Pulmonary artery endothelial cell (primary cell): ENCODE measurements at places on chromosomes 1 and 21. TPM values are rescaled to one million over a fixed set of nuclear protein-coding genes. Genes with fewer than 3 reads are reported as not detected.

CLEC20A gene
- not detected in 2 replicates for total RNA-seq

GRCh38 chr1:28259934-28260802 lies 850 bp downstream of the SESN2 start:
- DNase-seq: peak; percentile 57

DNA sequence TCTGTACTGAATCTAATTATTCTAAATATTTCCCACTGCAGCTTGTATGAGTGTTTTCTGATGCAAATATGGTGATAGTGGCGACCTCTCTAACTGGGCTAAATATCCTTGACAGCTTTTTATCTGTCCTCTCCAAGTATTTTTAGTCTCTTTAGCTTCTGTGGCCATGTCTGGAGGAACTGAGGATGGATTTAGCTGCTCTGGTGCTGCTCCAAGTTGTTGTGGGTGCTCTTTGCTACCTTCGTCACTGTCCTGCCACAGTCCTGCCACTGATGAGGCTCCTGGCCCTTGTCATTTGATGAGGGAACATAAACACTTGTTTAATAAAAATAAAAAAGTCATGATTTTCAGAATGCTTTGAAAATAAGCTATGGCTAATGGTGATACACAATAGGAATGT lies 15.9 kb downstream of the CAMTA1 start:
- no peak for DNase-seq

DNA sequence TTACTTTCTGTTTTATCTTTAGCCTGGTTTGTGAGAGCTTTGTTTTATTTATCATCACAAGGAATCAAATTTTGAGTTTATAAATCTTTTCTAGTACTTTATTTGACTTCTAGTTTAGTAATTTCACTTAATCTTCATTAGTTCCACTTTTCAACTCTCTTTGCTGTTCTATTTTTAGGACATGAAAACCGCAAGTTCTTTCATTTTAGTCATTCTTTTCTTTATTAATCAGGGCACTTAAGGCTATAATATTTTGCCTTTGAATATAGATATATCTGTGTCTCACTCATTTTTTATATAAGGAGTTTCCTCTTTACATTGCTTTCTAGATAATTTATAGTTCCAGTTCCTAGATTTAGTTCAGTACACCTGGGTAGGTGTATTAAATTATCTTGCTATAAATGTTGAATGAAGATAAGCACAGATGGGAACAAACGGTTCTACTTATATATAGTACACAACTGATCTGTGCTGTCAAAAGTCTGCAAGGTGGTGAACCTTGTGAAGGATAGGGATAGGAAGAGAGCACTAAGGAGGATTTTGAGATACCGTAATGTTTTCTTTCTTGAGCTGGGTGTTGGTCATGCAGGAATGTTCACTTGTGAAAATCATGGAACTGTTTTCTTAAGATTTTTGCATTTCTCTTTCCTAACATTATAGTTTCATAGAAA lies 402.3 kb downstream of the RYR2 start:
- DNase-seq: no peak

TFF2 gene
- not detected in 2 replicates for total RNA-seq

GRCh38 chr1:93605026-93605568 lies 76.5 kb downstream of the BCAR3 start:
- DNase-seq: no peak

GRCh38 chr1:3536420-3537195 lies 74.7 kb downstream of the MEGF6 start:
- no peak for DNase-seq

ZNF326 gene
- total RNA-seq: 7.0 and 10.7 TPM in 2 replicates

C1orf87 gene
- total RNA-seq: not detected in 2 replicates

DNA sequence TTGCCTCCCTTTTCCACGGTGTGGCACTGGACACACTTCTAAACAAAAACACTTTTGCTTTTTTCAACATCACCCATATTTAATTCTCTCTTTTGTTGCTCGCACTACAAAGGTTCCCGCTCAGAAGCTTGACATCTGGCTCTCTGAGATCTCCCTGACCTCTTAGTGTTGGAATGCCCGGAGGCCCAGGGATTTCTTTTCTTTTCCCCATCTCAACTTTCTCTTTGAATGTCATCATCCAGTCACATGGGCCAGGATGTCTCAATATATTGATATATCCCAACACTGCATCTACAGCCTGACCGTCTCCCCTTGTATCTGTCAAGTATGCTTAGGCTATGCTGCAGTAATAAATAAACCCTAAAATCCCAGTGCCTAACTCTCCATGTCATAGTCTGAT lies 54.3 kb upstream of the DESI2 start:
- DNase-seq: no peak

DNA sequence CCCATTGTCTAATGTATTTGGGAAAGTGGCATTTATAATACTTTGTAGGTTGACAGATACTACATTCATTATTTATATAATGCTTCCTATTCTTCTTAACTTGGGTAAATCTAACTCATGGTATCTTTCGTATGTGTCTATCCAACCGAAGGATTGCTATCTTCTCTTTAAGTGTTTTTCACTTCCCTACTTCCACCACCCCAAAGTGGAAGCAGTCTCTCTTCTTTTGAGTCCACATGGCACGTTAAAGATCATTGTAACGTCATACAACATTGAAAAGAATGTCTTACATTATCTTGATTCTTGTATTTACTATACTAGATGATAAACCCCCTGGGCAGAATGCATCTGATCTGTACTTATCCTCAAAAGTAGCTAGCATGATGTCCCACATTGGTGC lies 21.2 kb downstream of the ATP1A1 start:
- DNase-seq: no peak

GRCh38 chr21:18498431-18498830 lies 94.8 kb upstream of the TMPRSS15 start:
- no peak for DNase-seq

TAL1 gene
- total RNA-seq: 37.9 and 54.0 TPM in 2 replicates

GRCh38 chr1:232591344-232591743 lies 38.6 kb downstream of the SIPA1L2 start:
- DNase-seq: no peak

DNA sequence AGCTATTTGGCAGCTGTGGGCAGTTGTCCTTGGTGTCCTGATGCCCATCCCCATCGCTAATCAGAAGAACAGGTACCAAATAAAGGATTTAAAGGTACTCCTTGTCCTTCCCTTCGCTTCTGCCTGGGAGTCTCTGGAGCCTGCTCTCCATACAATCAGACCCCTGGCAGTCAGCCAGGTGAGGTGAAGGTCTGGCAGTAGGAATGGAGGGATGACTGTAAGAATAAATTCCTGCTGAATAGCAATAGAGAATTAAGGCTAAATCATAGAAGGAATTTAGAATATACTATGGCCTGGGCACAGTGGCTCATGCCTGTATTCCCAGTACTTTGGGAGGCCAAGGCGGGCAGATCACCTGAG lies 9.2 kb downstream of the THBS3 start:
- no peak for DNase-seq

RPE65 gene
- not detected in 2 replicates for total RNA-seq

- DNase-seq: no peak
Observed at GRCh38 chr1:54376430-54377039, 29.7 kb downstream of the SSBP3 start.

- no peak for DNase-seq
Observed at GRCh38 chr1:172005856-172006255, 164.6 kb downstream of the DNM3 start.

GRCh38 chr21:41280115-41280919 lies 36.3 kb upstream of the FAM3B start:
- no peak for DNase-seq

KRTAP24-1 gene
- not detected in 2 replicates for total RNA-seq

DNA sequence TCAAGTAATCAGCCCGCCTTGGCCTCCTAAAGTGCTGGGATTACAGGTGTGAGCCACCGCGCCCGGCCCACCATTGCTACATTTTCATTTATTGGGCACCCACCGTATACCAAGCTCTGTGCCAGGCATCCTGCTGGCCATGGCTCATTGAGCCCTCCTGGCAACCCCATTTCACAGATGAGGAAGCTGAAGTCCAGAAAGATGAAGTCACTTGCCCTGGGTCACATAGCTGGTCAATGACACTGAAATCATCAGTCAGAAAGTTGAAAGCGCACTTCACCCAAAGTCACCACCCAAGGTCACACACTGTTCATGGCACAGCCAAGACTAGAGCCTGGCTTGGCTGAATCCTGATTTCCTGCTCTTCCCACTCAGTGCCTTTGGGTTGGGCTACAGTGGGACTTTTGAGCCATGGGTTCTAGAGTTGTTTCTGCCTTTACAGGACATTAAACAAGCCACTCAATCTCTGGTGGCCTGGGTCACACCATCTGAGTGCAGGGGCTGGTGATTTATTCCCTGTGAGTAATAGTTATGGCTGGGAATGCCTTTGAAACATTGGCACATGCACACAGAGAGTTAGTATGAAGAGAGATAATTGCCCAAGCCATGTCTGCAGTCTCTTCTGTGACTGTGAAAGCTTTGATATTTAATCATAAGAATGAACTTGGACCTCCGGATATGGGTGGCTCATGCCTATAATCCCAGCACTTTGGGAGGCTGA lies 16.0 kb upstream of the ARHGEF10L start:
- DNase-seq: no peak

DNA sequence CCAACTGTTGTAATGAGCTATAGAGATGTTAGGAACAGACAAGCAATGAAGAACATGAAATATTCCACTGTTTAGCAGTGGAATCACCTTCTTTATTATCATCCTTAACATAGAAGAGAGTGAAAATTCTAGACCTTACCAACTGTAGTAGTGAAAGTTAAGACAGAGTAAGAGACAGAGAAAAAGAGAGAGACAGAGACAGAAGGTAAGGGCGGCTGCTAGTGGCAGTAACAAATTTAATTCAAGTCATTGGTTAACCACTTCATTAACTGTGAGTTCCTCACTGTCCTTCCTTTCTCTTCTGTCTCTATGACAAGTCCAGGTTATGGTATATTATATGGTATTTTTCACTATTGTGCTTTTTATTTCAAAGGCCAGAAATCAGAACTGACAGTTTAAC lies 355.7 kb upstream of the ESRRG start:
- DNase-seq: no peak

GRCh38 chr1:28684937-28685336 lies 16.4 kb downstream of the GMEB1 start:
- DNase-seq: no peak

DNA sequence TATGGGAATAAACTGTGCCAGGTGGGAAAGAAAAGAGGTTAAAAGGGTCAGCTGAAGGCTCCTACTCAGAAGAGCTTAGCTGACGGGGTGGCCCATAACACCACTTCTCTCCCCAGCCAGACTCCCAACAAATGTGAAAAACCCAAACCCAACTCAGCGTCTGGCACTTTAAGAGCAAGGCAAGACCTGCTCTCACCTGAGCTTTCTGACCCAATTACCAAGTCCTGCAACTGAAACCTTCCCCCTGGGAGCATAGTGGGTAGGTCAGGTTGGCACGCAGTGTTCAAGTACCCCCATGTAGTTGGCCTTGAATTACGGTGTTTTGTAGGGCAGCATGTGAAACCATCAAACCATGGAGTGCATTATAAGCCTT lies 3.2 kb downstream of the IRF6 start:
- no peak for DNase-seq

DNA sequence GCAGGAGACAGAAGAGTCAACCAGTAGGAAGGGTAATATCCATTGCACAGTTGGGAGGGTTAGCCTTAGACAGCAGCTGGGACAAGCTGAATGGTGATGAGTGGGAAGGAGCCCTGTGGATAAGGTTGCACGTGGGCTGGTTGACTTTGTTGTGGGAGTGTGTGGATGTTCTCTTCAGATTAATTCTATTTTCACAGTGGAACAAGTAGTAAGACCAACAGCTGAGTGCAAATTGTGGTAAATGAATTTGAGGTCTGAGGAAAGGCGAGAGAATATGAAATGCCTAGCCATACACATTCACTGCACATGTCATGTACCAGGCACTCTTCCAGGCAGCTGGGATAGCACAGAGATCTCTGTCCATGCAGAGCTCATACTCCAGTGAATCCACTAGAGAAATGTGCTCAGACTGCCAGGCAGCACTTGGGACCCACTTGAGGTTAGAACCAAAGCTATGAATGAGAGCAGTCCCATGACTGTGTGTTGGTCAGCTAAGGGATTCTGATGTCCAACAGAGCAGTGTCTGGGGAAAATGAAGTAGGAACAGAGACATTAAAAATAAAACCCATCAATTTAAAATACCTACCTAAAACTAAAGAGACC lies 25.2 kb upstream of the VTCN1 start:
- no peak for DNase-seq

DNA sequence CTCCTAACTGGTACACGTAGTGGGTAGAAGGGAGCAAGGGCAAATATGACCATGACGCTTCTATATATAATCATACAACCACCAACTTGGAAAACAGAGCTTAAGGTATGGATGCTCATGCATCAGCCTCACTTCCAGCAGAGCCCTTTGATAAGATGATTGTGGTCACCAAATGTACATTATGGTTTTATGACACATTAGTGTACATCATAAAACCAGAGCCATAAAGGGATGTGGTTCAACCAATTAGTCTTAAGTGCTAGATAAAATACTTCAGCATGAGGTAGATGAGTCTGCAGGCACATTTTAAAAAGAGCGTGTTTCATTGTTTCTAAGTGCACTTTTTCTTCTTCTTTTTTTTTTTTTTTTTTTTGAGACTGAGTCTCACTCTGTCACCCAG lies 43.7 kb downstream of the NIBAN1 start:
- DNase-seq: no peak

GRCh38 chr1:53349968-53350852 lies 22.3 kb upstream of the LRP8 start:
- DNase-seq: no peak

DNA sequence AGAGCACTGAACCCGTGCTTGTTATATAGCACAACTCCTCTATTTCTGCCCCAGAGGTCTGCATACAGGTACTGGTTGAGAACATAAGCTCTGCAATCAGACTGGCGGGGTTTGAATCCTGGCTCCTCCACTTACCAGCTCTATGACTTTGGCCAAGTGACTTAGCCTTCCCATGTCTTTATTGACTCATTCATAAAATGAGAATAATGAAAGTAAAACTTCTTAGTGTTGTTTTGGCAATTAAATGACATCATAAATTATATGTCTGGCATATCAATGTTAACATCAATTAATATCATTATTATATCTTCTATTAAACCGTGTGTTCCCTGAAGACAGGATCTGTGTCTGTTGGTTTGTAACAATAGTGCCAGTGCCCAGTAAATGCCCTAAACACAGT lies 4.3 kb downstream of the INKA2 start:
- DNase-seq: no peak

GRCh38 chr1:72557446-72558049 lies 275.2 kb upstream of the NEGR1 start:
- DNase-seq: no peak

GBP2 gene
- 61.6 and 79.6 TPM in 2 replicates for total RNA-seq

TCHHL1 gene
- total RNA-seq: not detected in 2 replicates

DNA sequence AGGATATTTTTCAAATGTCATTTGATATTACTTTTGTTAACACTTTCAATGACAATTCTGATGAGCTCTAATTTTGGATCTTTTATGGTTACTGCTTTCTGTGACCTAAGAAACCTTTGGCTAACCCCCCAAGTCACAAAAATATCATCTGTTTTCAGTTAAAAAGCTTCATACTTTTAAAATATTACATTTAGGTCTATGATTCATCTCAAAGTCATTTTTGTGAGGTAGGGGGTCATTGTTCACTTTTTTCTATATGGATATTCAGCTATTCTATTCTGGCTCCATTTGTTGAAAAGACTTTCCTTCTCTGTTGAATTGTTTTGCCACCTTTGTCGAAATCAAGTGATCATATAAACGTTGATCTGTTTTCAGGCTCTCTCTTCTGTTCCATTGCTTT lies 44.8 kb downstream of the UCHL5 start:
- DNase-seq: no peak
